Sciatic nerve (tissue), 2 donors: ENCODE measurements at places on chromosomes 3 and 15. TPM values are rescaled to one million over a fixed set of nuclear protein-coding genes. Genes with fewer than 3 reads are reported as not detected.

AP4E1 gene
- total RNA-seq, result 11.9 TPM

ST6GAL1 gene
- total RNA-seq, result 62.6 TPM

TADA3 gene
- 43.1 TPM for total RNA-seq

GUCA1C gene
- not detected for total RNA-seq

SH2D7 gene
- total RNA-seq, result not detected

GPR27 gene
- total RNA-seq, result 6.0 TPM

PLA2G4E gene
- not detected for total RNA-seq

CHCHD4 gene
- total RNA-seq, result 11.1 TPM

TJP1 gene
- total RNA-seq, result 465 TPM

PLSCR2 gene
- 0.71 TPM for total RNA-seq

SCN5A gene
- 2.7 TPM for total RNA-seq

GPR62 gene
- total RNA-seq, result 0.13 TPM

NANOGP8 gene
- total RNA-seq, result 0.98 TPM

PRSS50 gene
- total RNA-seq, result 0.13 TPM

CYP8B1 gene
- not detected for total RNA-seq

NEDD4 gene
- total RNA-seq, result 25.1 TPM

LRRC31 gene
- total RNA-seq, result not detected

CD86 gene
- 15.4 TPM for total RNA-seq

KCNAB1 gene
- total RNA-seq, result 6.2 TPM

DNAH1 gene
- 20.1 TPM for total RNA-seq

SAMMSON gene
- 3.4 TPM for total RNA-seq
